PC-9 (cell line): ENCODE measurements at places on chromosomes 7 and 10. TPM values are rescaled to one million over a fixed set of nuclear protein-coding genes. Genes with fewer than 3 reads are reported as not detected.

Gene POU6F2
- 0.48 TPM in 1 of 2 replicates, not detected in the other for total RNA-seq

Gene UROS
- total RNA-seq: 35.1 and 40.1 TPM in 2 replicates

Gene PNLIPRP1
- not detected in 2 replicates for total RNA-seq

Gene CYP2E1
- 1.6 and 3.0 TPM in 2 replicates for total RNA-seq

Gene OR6V1
- total RNA-seq: not detected in 2 replicates

Gene COG5
- 32.3 and 43.5 TPM in 2 replicates for total RNA-seq

Gene SPDYE16
- total RNA-seq: not detected in 2 replicates

Gene SMKR1
- total RNA-seq: 8.3 and 8.9 TPM in 2 replicates

Gene GDF2
- total RNA-seq: not detected in 2 replicates

Gene NKX1-2
- total RNA-seq: 1.6 and 2.9 TPM in 2 replicates

Gene PRRT4
- 0.26 and 0.70 TPM in 2 replicates for total RNA-seq

Gene RBP3
- not detected in 2 replicates for total RNA-seq

Gene PTN
- total RNA-seq: 4.5 and 7.0 TPM in 2 replicates

Gene HABP2
- total RNA-seq: not detected in 2 replicates

Gene STEAP2
- total RNA-seq: 10.1 and 10.4 TPM in 2 replicates
